ENCODE measurements at places on chromosomes 13 and 19.

- DNase-seq: no peak
These were observed 608 bp downstream of the CD70 start for GRCh38 chr19:6590258-6590826.

DNA sequence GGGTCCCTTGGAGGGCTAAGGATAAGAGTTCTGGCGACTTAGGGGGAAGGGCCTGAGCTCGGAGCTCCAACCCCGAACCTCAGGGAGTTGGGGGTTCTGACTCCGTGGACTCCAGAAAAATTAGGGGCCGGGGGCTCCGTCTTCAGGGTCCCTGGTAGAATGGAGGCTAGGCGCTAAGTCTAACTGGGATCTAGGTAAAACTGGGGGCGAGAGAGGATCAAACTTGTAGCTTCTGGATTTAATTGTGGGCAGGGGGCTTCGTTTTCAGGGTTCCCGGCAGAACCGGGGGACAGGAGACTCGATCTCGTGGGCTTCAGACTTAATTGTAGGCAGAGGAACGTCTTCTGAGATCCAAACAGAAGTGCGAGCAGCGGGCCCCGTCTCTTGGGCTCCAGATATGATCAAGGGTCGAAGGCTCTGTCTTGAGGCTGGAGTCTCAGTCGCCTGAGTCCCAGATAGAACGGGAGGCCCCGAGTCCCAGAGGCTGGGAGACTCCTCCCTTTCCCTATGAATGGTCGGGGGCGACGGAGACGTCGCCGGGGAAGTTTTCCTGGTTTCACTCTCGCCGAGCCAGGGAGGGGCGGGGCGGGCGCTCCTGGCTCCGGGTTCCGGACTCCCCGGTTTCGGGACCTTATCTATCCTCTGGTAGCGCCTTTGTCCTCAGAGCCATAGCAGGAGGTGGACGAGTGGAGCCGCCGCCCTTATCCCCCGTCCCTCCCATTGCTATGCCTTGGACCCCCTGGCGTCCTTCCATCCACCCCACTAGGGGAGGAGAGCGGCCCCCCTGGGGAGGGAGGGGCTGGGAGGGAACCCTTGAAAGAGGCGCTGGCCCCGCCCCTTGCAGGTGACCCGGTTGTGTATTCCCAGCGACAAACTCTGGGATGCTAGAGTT, 1.3 kb downstream of the NECTIN2 start:
- DNase-seq: no peak

- DNase-seq: no peak
These were observed 22.7 kb downstream of the HPN start for GRCh38 chr19:35063940-35064818.

DNA sequence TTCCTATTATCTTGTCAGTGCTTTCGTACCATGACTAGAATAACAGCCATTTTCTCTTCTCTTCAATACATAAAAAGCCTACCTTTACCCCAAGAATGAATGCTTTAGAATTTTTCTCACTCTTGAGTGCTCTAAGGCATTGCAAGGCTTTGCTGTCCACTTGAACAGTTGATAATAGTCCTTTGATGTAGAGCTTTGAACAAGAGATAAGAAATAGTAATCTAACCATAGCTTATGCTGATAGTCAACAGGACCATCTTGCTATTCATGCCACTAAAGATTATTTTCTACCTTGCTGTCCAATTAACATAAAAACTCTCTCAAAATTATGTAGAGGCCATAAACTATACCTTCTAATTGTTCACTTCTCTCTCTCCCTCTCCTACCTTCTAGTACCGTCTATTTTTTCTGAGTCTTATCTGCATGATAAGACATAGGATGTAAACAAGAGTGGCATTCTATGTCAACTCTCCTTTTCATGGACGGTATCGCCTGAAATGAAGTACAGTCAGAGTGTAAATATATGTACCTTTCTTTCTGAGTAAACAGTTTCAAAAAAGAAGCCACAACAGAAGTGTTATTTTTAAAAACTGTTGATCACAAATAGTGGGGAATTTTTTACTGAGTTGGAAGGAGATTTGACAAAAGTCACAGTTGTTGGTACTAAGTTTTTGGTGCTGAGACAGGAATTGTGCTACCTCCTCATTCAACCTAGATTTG, 297.9 kb downstream of the NDFIP2 start:
- DNase-seq: no peak

- no peak for DNase-seq
These were observed 23.4 kb downstream of the CEBPG start for GRCh38 chr19:33396701-33397535.

DNA sequence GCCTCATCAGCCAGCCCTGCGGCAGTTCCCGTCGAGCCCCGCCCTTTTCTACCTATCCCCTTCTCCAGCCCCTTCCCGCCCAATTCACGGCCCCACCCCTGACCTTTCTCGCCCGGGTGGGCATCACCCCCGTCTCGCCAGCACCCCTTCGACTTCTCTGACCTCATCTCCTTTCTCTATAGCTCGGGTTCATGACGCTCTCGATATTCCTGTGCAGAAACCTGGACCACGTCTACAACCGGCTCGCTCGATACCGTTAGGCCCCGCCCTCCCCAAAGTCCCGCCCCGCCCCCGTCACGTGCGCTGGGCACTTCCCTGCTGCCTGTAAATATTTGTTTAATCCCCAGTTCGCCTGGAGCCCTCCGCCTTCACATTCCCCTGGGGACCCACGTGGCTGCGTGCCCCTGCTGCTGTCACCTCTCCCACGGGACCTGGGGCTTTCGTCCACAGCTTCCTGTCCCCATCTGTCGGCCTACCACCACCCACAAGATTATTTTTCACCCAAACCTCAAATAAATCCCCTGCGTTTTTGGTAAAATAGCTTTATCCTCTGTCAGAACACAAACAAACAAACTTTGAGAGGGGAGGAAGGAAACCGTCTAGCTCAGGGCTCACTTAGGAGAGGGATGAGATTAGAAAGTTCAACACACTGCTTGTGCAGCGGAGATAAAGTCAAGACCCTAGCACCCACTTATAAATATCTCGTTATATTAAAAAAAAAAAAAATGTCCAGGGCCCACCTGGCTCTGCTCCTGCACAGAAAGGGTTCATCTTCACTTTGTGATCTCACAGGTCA, 5.1 kb downstream of the CD37 start:
- DNase-seq: no peak

DNA sequence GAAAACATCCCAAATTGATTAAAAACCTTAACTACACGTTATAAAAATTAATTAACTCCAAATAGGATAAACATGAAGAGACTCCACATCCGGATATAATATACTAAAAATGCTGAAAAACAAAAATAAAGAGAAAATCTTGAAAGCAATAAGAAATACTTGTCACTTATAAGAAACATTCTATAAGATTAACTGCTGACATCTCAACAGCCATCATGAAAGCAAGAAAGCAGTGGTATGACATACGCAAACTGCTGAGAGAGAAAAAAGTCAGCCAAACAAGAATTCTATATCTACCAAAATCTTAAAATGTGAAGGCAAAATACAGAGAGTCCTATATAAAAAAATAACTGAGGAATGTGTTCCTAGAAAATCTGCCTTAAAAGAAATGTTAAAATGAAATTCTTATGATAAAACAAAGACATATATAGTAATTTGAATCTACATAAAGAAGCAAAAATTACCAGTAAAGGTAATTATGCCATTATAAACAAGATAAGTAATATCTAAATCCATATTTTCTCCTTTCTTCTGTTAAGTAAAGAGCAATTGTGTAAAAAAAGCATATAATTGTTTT, 1851.1 kb downstream of the PCDH9 start:
- peak; percentile 1 for DNase-seq

GRCh38 chr19:40216777-40217026, 1.5 kb downstream of the TTC9B start:
- no peak for DNase-seq
